ENCODE measurements at places on chromosomes 11 and 22.

DNA sequence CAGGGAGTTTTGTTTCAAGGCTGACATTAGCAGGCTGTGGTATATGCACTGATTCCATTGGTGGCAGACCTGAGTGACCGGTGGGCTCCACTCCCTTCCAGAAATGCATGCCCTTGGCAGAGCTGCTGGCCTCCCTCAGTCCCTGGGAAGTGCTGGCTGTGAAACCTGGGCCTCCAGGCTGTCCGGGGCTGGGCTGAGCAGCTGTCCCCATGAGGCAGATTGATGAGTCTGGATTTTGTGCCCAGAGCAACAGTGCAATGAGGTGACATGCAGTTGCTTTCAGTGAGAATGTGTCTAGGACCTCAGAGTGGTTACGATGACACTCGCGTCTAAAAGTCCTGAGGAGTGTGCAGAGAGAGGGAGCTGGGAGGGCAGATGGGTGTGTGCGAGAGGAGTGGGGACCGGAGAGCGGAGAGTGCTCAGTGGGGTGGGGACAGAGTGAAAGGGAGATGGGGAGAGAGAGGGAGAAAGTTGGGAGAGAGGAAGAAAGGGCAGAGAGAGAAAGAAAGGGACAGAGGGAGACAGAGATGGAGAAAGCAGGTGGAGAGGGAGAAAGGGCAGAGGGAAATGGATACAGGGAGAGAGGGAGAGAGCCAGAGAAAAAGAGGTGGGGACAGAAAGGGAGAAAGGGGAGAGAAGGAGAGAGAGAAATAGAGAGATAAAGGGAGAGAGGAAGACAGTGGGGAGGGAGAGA, 978.3 kb downstream of the BRD1 start:
- DNase-seq, result no peak

DNA sequence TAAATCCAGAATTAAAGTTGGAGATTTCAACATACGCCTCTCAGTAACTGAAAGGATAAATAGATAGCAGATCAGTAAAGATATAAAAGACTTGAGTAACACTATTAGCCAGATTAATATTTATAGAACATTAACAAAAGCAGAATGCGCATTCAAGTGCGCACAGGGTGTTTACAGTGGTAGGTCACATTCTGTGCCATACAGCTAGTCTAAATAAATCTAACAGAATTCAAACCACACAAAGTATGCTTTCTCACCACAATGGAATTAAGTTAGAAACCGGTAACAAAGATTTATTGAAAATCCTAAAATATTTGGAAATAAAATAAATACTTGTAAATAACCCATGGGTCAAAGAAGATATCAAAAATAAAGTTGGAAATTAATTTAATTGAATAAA, 341.0 kb downstream of the DYNC2H1 start:
- no peak for DNase-seq

GRCh38 chr11:46599340-46600193, 5.7 kb upstream of the AMBRA1 start:
- DNase-seq, result no peak

GRCh38 chr11:62925745-62926679, 4.8 kb upstream of the CHRM1 start:
- no peak for DNase-seq

DNA sequence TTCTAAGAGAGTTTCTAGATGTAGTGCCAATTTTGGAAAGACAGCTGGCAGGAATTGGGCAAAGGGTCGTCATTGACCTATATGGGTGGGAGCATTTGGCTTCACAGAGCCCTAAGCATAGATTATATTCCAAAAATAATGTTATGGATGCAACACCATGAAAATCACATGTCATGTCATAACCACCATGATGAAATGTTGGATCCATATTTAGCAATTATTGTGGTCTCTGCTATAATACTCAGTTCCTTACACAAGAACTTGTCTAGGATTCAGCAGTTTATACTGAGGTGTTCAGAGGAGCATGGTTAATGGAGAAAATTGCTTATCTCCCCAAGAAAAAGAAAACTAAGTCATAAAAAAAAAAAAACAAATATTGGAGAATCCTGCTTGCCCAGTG, 31.6 kb downstream of the NTM start:
- no peak for DNase-seq

GRCh38 chr11:35063488-35063931, 75.5 kb upstream of the CD44 start:
- peak; percentile 55 for DNase-seq

DNA sequence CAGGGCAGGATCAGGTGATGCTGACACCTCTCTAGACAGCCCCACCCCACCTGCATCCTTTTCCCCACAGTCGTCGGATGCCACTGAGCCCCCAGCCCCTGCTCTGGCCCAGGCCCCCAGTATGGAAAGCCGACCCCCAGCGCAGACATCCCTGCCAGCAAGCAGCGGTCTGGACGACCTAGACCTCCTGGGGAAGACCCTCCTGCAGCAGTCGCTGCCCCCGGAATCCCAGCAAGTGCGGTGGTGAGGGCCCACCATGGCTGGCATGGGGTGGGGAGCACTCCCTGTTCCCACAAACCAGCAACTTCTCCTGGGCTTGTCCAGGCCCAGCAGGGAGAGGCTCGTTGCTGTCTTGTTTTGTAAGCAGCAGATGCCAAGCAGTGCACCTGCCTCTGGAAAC, 9.5 kb upstream of the SH3BP1 start:
- DNase-seq, result no peak

DNA sequence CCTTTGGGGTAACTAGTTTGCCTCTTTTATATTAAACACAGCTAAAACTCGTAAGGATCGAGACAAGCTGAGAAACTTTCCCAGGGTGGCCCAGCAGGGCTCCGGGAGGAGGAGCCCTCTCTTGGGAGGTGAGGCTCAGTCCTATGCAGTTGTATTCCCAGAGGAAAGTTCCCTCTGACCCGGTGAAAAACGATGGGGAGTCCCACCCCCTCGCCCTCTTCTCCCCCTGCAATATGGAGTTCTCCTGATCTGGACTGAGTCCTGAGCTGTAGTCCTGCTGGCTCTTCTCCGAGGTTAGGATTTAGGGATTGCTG, 1.3 kb downstream of the NTM start:
- DNase-seq, result no peak

DNA sequence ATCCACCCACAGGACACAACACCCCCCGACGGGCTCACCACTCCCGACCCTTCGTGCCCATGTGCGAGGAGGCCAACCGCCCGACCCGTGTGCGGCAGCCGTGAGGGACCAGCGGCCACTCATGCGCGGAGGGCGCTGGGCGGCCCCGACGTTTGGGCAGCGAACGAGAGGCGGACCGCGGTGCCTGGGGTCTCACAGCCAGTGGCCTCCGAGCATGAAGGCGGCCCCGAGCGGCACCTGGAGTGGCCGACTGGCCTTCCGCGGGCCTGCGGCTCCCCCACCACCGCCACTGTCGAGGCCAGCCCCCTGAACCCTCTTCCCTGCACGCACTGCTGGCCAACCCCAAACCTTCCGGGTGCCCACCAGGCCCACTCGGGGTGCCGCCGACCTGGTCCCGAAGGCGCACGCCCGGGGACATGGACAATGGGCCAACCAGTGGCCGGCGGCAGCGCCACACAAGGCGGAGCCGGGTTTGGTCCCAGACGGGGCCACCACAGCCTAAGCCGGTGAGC, 4274.9 kb upstream of the OR11H1 start:
- no peak for DNase-seq

DNA sequence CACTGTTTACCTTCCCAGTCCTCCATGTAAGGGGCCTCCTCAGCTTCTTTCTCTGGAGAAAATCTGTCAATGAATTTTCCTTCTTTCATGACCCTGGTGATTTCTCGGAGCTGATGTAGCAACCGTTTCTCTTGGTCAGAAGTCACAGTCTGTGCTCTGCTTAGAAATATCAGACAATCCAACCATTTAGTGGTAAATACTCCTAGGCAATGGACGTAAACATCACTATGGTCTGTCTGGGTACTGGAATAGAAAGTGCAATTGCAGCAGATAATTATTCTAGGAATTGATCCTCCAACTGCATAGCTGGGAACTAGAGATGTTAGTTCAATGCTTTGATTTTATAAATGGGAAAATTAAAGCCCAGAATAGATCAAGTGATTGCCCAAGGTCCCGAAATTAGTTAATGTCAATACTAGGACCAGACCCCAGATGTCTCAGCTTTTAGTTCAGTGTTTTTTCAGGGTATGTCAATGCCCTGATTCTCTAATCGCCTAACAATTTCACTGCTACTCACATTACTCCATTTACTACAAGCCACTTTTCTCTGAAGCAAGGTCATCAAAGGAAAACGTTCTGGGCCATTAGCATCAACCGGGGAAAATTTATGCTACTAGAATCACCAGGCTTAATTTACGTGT, 42.1 kb downstream of the RIC3 start:
- no peak for DNase-seq

- DNase-seq, result no peak
Measured at GRCh38 chr11:98365190-98365589, 655.6 kb upstream of the CNTN5 start.

GRCh38 chr11:69442012-69442806, 39.3 kb upstream of the LINC01488 start:
- no peak for DNase-seq

Measured in common myeloid progenitor, CD34-positive (primary cell).